ENCODE measurements at places on chromosomes 4 and X.
A peak's percentile ranks its signal among the peaks of the same experiment; 100 is the strongest.

- no peak for DNase-seq
These were observed 74.5 kb upstream of the QRFPR start for GRCh38 chr4:121455285-121455684.

DNA sequence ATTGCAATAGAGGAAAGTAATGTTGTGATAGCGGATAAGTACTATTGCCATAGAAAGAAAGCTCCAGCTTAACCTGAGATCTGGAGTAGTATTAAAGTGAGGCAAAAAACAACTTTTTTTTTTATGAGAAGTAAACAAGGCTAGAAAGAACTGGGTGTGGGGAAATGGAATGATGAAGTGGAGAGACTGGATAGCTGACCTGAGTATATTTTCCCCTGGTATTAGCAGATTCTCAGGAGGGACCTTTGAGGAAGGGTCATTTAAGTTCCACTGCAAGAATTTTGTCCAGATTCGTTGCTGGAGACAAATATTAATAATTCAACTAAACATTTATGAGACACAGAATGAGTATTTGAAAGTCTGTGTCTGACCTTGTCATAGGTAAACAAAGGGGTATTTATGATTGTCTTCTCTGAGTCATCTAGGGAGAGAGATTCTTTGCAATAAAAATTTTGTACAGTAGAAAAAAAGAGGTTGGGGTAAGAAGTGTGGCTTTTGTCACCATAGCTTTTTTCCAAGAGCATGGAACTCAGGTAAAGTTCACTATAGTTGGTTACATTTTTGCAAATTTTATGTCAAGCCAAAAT is 2095.9 kb downstream of the ARAP2 start:
- no peak for DNase-seq

- no peak for DNase-seq
These were observed 133.8 kb downstream of the CPZ start for GRCh38 chr4:8726344-8726851.

- DNase-seq, result no peak
These were observed 54.6 kb upstream of the PARM1 start for GRCh38 chr4:74878323-74878722.

DNA sequence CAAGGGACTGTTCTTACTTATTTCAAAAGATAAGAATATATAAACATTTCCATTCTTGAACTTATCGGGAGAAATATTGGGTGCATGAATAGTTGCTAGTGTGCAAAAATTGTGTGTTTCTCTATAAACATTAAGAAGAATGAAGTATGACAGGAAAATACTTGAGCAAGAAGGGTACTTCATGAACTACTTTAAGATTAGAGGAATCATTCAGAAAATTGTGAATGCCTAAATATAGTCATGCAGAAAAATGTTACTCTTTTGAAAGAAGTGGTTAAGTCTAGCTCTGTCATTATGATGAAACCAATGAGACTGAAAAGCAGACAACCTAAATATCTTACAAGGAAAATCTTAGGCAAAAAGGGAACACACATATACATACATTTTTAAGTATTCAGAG is 207.8 kb upstream of the PCDH18 start:
- no peak for DNase-seq

DNA sequence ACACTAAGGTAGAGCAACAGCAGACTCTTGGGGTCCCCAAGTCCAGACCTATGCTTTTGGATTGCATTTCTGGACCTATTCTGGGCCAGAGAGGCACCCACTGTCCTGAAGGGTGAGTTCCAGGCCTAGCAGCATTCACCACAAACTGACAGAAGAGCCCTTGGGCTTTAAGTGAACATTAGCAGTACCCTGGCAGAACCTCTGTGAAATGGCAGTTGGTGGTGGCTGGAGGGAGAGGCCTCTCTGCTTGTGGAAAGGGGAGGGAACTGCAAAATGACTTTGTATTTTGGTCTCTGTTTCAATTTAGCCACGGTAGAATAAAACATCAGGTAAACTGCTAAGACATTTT is 1211.9 kb downstream of the PCDH18 start:
- no peak for DNase-seq

DNA sequence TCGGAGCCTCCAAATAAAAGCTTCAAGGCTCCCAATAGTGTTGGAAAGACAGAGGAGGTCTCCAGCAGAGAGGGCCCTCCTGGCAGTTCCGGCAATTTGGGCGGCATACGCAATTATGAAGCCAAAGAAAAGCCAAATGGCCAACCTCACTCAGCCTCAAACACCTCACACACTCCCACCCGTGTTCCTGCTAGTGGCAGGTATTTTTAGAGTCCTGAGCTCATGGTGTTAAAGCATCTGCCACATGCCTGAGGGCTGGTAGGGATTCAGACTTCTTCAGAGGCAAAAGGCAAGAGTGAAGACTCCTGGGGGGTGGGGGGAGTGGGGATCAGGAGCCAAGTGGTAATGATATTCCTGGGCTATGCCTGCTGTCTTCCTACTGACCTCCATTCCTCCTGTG is 7.4 kb downstream of the RAB33A start:
- DNase-seq, result no peak

DNA sequence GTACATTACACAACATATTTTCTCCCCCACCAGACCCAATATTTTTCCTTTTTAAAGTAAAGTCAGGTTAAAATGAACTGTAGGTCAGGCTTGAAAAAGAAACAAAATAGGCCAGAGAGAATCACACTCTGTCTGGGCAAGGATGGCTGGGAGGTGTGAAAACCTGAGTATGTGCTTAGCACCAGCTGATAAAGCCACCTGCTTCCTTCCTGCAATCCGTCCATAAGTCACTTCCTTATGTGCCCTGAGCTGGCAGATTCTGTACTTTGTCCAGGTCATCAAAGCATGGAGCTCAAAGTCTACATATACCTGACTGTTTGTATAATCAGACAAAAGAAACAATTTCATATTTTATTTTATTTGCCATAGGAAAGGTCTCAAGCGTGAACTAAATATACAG is 37.7 kb downstream of the ANTXR2 start:
- no peak for DNase-seq

GRCh38 chrX:11764602-11765067 is 6.6 kb downstream of the MSL3 start:
- DNase-seq, result no peak

DNA sequence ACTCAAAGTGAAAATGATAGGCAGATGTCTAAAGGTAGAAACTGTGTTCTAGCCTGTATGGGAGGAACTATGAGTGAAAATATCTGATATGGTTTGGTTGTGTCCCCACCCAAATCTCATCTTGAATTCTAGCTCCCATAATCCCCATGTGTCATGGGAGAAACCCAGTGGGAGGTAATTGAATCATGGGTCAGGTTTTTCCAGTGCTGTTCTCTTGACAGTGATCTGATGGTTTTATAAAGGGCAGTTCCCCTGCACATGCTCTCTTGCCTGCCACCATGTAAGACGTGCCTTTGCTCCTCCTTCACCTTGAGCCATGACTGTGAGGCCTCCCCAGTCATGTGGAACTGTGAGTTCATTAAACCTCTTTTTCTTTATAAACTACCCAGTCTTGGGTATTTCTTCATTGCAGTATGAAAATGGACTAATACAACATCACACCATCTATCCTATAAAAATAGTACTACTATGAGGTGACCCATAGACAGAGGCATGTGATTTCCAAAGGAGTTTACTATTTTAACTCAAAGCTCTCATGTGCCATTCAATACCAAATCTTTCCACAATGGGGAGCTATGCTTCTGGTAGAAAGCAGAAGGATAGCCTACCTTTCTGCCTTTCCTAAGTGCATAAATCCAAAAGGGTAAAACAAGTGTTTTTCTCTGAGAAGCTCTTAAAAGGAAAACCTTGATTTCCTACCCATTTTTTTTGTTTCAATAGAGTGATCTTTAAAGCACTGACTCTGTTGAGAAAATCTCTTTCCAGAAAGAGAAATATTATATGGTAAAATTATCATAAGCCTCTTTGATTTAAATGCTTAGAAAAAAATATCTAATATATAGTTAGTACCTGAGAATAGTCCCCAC is 38.8 kb downstream of the SEC31A start:
- no peak for DNase-seq

DNA sequence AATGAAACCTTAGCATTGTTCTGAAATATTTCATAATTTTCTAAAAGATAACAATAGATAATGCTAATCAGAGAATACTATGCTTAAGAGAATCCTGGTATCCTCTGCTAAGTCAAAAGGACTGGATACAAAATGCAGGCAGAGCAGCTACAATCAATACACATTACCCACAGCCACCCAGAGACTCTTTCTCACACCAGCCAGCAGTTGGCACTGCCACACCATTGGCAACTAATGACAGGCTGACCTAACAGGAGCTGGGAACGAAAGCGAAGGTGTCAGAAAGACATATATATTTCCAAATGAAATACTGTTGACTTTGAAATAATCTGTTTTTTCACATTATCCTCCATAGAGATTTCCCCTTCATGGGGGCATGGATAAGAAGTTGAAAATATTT is 122.6 kb upstream of the PLAC1 start:
- no peak for DNase-seq

DNA sequence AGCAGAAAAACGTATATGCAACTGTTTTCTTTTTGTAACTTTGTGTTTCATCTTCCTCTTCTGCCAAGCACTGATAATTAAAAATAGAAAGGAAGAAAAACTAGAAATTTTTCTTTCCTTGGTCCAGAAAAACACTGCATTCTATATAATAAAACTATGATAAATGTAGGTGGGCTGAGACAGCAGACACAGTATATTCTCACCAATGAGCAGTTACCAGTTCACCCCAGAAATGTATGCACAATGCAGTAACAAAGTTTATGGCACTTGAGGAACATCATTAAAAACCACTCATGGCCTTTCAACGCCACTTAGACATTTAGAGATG is 79.4 kb downstream of the FAT1 start:
- no peak for DNase-seq

DNA sequence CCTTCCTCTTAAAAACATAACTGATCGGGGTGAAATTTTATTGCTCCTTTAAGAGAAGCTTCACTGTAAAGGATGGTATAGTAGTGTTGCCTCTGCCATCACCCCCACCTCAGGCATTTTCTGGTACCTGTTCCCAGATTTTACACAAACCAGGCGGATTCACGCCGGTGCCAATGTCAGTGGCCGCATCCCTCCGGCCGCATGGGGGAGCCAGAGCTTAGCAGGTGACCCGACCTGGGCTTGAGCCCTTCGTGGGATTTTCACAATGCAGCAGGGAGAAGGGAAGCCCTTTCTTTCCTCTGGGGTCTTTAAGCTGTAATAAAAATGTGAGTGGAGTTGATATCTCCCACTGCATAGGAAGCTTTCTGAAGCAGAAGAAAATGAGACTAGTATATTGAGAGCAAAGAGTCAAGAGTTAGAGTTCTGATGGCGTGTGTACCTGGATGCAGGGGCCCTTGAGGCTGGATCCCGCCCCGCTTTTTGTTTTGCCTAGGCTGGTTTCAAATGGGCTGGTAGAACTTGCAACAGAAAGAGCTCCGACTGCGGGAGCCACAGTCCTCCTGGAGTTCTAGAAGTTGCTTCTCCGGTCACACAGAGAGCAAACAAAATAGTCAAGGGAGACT is 59.4 kb downstream of the POLR2B start:
- no peak for DNase-seq

DNA sequence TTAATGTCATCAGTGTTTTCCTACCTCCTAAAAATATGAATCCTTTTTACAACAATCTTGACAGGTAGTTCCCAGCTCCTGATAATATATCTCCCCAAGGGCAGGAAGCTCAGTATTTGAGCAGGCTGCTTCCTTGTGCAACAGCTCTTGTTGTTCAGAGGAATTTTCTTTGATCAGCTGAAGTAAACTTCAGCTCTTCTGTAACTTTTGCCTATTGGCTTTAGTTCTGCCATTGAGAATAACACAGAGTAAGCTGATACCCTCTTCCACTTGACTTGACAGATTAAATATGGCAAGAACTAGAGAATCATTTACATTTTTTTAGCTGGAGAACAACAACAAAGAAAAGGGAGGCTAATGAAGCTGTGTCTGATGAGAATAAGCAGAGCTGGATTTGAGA is 75.2 kb downstream of the LUZP4 start:
- DNase-seq, result no peak

GRCh38 chr4:110480746-110481271 is 4.9 kb downstream of the ENPEP start:
- DNase-seq, result no peak

DNA sequence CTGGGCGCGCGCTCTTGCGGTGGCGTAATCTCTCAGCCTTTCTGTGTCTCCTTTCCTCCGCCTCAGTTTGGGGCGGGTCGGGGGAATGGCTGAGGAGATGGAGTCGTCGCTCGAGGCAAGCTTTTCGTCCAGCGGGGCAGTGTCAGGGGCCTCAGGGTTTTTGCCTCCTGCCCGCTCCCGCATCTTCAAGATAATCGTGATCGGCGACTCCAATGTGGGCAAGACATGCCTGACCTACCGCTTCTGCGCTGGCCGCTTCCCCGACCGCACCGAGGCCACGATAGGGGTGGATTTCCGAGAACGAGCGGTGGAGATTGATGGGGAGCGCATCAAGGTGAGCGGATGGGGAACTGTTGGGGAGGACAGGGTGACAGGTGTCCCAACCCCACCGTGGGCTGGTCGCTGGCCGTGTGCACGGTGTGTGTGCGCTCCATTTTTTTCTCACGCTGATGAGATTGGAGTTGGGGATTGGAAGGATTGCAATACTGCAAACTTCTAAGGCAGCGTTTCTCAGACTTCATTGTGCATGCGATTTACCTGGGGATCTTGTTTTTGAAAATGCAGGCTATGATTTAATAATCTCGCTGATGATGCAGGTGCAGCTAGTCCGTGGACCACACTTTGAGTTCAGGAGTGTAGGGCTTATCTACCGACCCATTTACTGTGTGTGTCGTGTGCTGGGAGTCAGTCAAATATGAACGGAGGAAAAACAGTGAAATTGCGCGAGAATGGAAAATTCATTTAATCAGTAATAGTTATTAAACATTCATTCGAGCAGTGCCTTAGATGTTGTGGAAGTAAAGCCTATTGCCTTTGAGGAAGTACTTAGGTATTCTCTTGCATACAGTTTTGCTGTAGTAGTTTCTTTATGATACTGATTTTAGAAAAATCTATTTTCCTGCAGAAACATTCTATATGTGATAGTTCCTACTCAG is at the start of gene RAB33B:
TSS of gene RAB33B (plus strand) at position 11 of the 935 bp plus-strand sequence. CDS start at position 86, 75 bp downstream.
- peak; percentile 9 for DNase-seq

GRCh38 chr4:33218238-33218637 is 2498.1 kb downstream of the PCDH7 start:
- DNase-seq, result no peak

GRCh38 chr4:183831683-183832082 is 73.4 kb upstream of the STOX2 start:
- no peak for DNase-seq

- no peak for DNase-seq
These were observed 15.3 kb downstream of the PGRMC1 start for GRCh38 chrX:119251386-119251785.

GRCh38 chr4:139734875-139735380 is 69.3 kb downstream of the MGST2 start:
- peak; percentile 27 for DNase-seq

- DNase-seq, result no peak
These were observed 243.7 kb downstream of the TENM3 start for GRCh38 chr4:182486881-182487280.

- no peak for DNase-seq
These were observed 59.7 kb upstream of the IQSEC2 start for GRCh38 chrX:53340852-53341645.

DNA sequence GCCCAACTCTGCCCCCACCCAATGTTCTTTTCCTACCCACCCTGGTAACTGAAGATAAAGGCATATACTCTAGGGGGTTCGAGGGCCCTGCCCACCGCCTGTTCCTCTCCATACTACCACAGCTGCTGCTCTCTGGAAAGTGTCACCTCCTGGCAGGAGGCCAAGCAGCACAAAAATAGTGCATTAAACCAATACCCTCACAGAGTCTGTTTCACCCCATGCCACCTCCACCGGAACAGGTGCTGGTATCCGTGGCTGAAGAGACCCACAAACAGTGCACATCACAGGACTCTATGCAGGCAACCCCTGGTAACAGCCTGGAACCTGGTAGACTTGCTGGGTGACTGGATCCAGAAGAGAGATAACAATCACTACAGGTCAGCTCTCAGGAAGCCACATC is 85.1 kb upstream of the CTSO start:
- no peak for DNase-seq

Measured in activated gamma-delta T cell treated with anti-CD3 and anti-CD28 coated beads, Interleukin-2, amount 50 U/mL, for 16 hours (primary cell).